IPS DF 6.9 (cell line): ENCODE measurements at places on chromosomes 12 and 14.

DNA sequence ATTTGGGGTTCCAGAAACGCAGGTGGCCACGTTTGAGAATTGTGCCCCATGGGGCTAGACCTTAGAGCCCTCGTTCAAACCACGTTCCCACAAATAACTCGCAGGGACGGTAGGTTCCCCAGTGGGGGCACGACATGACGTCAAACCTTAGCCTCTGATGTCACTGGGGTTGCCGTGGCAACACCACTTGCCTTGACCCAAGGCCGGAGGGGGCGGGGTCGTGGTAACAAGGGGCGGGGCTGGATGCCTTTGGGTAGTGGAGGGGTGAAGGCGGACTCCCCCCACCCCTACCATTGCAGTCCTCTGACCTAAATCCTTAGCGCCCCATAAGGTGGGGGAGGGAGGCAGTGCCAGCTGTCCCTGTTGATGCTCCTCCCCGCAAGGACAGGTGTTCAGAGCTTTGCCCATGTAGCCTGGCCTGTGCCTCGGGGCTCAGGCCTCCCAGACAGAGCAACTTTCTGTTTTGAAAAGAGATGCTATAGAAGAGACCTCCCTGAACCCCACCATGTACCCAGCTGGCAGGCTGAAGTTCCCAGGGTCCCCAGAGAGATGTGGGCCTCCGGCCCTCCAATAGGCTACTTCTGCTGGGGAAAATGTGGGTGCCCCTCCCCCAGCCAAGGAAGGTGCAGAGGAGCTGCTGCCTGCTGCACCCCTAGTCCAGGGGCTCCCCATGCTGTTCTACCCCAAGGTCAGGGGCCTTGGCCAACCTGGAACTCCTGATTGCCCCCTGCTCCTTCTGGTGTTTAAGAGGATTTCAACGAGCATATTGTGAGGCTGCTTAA is 1.9 kb downstream of the FAM222A start:
- no peak for DNase-seq

GRCh38 chr12:75315518-75315917 is 14.6 kb downstream of the CAPS2 start:
- no peak for DNase-seq

DNA sequence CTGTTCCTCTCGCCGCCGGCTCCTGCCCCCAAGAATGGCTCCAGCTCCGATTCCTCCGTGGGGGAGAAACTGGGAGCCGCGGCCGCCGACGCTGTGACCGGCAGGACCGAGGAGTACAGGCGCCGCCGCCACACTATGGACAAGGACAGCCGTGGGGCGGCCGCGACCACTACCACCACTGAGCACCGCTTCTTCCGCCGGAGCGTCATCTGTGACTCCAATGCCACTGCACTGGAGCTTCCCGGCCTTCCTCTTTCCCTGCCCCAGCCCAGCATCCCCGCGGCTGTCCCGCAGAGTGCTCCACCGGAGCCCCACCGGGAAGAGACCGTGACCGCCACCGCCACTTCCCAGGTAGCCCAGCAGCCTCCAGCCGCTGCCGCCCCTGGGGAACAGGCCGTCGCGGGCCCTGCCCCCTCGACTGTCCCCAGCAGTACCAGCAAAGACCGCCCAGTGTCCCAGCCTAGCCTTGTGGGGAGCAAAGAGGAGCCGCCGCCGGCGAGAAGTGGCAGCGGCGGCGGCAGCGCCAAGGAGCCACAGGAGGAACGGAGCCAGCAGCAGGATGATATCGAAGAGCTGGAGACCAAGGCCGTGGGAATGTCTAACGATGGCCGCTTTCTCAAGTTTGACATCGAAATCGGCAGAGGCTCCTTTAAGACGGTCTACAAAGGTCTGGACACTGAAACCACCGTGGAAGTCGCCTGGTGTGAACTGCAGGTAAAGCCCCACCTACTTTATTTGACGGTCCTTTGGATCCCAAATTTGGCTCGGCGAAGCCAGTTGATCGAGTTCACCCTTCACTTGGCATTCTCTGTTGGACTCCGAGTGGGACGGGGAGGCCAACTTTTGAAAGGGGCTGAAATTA is 1.5 kb downstream of the WNK1 start:
- DNase-seq = no peak

DNA sequence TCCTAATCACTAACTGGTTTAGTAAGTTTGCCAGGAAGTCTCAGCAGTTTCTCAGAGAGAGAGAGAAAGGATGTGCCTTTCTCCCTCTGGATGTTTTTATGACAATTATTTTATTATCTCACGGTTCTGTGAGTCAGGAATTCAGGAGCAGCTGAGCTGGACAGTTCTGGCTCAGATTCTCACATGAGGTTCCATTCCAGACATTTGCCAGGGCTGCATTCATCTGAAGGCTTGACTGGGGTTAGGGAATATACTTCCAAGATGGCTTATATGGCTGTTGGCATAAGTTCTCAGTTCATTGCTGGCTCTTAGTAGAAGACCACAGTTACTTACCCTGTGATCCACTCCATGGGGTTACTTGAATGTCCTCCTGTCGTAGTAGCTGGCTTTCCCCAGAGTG is 101.2 kb upstream of the ATF7IP start:
- DNase-seq = no peak

DNA sequence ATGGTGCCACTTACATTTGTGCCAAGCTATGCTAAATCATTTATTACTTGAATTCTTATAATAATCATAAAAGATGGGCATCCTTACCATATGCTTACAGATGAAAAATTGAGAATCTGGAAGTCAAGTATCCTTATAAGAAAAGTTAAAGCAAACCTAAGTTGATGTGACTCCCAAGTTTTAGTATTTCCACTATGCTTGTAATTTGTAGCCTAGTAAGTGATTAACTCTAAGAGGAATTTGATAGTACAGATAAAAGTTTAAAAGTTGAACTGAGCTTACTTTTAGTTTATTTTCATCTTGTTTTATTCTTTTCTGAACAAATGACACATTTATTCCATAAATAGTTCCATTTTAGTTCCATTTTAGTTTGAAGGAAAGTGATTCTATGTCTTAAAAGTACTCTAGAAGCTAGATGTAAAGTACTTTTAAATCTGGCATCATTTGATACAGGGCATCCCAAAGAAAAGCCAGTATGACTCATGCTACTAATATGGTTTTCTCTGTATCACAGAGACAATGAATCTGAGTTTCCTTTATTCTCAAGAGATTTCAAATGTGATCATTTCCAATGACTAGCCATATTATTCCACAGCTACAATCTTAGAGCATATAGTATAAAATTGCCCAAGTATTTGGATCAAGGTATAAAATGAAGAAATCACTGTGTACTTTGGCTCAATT is 596.0 kb downstream of the SLC16A7 start:
- no peak for DNase-seq

GRCh38 chr12:116939734-116940133 is 29.0 kb downstream of the FBXW8 start:
- DNase-seq = no peak

- no peak for DNase-seq
Observed at GRCh38 chr14:102579696-102580549, 12.5 kb upstream of the RCOR1 start.
